ENCODE measurements at places on chromosomes 12 and 14. TPM values are rescaled to one million over a fixed set of nuclear protein-coding genes. Genes with fewer than 3 reads are reported as not detected.

DNA sequence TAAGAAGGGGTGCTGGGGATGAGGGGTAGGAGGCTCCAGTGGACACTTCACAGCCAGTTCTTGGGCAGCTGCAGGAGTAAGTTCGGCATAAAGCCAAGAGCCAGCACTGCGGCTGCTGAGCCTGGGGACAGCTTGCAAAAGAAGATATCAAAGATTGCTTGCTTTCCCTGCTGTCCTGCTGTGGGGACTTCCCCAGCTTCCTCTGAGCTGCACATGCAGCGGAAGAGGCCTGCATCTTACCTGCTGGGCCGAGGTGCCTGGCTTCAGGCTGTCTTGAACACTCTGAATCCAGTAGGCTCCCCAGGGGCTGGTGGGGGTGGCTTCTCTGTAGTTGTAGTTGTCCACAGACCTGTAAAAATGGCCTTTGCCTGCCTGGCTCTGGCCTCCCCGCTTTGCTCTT is 1.3 kb downstream of the CHGA start:
- no peak for DNase-seq

- DNase-seq: no peak
Measured at GRCh38 chr12:65997056-65997455, 133.5 kb downstream of the LLPH start.

Gene ALG10
- 10.2 TPM for total RNA-seq

Gene SPX
- total RNA-seq: 0.69 TPM
